Central memory CD4-positive, alpha-beta T cell (primary cell): ENCODE measurements at places on chromosomes 13 and 19.

DNA sequence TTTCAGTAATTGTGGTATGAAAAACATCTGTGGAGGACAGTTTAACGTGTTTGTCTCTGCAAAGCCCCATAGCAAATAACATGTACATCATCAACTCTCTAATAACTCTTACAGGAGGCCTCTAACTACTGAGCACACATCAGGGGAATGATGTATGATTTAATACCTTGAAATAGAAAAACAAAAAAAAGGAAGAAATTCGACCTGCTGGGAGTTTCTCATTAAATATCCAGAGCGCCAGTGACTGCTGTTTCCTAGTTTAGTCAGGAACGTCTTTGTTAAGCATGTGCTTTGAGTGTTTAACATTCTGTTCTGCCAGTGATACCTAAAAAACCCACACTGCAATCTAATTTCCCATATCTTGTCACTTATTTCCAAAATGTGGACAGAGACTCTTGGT lies 235.4 kb downstream of the PCDH20 start:
- DNase-seq = no peak

DNA sequence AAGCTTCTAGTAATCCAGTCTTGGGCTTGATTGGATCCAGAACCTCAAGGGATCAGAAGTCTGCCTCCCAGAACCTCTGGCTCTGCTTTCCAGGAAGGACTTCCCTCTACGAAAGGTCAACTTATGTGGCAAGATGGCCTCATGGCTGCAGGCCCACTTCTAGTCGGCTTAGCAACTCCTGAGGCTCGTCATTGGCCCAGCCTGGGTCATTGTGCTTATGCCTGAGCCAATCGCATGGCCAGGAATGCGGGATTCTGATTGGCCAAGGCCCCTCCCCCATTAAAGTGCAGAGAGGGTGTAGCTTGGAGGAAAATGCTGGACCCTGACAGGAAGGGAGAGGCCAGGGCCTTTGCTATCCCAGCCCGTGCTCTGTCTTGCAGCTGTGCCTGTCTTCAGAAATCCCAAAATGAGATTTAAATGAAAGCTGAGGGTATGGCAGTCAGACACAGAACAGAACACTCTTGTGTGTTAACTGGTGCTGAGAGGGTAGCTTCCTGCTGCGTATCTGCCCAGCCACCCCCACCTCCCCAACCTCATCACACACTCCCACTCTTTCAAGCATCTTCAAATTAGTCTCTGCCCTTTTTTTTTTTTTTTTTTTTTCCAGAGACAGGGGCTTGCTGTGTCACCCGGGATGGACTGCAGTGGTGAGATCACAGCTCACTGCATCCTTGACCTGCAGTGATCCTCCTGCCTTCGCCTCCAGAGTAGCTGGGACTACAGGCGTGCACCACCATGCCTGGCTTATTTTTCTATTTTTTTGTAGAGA lies 5.5 kb upstream of the CCNE1 start:
- no peak for DNase-seq

GRCh38 chr13:95117092-95117491 lies 184.2 kb downstream of the ABCC4 start:
- no peak for DNase-seq

DNA sequence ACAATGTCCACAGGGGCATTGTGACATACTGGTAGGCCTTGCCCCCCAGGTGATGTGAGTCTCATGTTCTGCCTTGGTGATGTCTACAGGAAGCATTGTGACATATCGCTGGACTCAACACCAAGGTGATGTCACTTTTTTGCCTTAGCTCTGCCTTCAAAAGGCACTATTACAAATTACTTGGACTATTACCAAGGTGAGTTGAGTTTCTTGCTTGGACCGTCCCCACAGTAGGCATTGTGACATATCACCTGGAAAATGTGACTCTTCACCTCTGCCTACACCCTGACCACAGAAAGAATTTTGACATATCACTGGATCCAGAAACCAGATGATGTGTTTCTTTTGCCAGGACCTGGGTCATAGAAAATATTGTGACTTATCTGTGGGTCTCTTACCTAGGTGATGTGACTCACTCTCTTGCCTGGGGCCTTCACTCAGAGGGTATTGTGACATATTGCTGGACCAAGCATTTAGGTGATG lies 60.6 kb upstream of the ZNF724 start:
- DNase-seq = no peak

DNA sequence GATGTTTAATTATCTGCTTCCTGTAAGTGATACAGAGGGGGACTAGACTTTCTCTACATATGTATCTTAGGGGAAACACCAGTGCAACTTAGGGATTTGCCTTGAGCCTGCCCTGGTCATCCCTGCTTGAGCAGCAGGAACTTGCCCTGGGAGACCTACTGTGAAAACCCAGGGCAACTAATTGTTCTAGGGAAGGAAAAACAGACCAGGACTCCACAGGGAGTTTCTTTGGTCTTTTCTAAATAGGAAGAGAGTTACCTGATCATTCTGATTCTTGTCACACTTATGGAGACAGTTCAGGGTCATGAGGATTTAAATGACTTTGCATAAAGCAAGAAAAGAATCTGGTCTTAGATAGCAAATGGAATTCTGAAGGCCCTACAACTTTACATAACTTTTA lies 89.1 kb downstream of the WASF3 start:
- no peak for DNase-seq

- DNase-seq = no peak
Observed at GRCh38 chr13:27578121-27579030, 42.0 kb downstream of the LNX2 start.
